ENCODE measurements at places on chromosomes 4 and X.

DNA sequence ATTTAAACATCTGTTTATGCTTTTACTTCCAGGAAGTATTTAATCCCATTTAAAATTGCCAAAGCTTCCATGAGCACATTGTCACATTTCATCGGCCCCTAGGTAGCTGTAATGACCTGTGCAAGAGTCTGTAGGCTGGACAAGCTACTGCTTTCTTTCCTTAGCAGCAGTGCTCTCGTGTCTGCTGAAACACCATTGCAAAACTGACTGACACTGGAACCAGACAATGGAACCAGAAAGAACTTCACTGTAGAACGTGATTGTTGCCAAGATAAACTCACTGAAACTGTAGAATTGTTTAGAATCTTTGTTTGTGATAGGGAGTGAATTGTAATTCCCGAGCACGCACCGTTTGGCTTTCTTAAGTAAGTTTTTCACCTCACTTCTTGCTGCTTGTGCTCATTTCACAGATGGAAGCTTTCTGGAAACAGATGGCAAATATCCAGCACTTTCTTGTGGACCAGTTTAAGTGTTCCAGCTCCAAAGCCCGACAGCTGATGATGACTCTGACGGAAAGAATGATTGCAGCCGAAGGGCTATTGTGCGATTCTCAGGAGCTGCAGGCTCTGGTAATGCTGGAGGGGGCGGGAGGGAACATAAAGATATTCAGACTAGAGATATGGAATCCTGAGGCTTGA is 36.9 kb downstream of the EVC start:
- DNase-seq = no peak

DNA sequence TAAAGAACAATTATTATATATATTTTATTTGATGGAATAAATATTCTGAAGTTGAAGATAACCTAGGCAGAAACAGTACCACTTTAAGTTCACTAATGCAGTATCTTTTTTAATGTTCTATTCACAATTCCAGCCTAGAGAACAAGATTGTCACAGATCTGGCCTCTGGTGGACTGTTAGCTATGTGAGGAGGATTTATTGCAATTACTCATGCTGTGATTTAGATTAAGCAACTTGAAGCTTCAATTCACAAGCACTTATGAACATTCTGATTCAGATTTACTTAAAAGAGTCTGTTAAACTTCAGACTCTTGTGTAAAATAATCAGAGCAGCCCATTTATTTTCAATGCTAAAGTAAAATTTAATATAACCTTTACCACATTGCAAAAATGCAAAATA is 1489.8 kb downstream of the STIM2 start:
- no peak for DNase-seq

GRCh38 chr4:109186458-109186945 is 116.0 kb downstream of the COL25A1 start:
- no peak for DNase-seq

DNA sequence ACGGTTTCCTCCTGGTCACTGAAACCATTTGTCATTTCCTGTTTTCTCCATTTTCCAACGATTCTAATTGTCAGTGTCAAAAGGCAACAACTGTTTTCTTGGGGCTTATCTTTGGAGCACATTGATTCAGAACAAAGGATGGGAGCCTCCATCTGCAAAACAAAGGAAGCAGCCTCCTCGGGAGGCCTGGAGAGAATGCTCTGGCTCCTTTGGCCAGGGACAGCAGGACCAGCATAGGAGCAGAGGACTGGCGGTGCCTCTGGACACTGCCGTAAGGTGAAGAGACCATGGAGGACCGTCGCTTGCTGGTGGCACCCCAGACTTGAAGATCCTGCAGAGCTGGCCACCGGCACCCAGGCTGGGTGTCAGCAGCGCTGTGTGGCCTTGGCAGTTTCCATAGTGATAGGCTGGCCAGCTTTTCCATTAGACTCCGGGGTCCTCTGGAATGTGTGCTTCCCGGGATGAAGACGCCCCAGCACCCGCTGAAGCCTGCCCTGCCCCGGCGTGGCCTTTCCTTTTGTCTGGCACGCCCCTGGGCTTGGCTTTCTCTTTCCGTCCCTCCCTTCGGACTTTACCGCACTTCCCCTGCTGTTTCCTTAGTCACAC is 61.1 kb upstream of the MTM1 start:
- no peak for DNase-seq

DNA sequence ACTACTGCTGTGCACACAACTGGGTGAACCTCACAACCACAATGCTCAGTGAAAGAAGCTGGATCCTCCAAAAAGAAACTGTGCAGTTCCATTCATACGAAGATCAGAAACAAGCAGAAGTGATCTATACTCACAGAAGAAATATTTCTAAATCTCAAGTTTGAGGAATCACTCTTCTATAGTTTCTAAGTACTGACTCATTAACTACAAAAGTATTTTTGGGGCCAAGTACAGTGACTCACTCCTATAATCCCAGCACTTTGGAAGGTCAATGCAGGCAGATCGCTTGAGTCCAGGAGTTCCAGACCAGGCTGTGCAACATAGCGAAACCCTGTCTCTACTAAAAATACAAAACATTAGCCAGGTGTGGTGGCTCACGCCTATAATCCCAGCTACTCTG is 51.3 kb upstream of the RELL1 start:
- no peak for DNase-seq
